ENCODE measurements at places on chromosomes 12 and 14.

GRCh38 chr12:124457287-124458219 is 109.9 kb downstream of the NCOR2 start:
- peak; percentile 94 for DNase-seq

DNA sequence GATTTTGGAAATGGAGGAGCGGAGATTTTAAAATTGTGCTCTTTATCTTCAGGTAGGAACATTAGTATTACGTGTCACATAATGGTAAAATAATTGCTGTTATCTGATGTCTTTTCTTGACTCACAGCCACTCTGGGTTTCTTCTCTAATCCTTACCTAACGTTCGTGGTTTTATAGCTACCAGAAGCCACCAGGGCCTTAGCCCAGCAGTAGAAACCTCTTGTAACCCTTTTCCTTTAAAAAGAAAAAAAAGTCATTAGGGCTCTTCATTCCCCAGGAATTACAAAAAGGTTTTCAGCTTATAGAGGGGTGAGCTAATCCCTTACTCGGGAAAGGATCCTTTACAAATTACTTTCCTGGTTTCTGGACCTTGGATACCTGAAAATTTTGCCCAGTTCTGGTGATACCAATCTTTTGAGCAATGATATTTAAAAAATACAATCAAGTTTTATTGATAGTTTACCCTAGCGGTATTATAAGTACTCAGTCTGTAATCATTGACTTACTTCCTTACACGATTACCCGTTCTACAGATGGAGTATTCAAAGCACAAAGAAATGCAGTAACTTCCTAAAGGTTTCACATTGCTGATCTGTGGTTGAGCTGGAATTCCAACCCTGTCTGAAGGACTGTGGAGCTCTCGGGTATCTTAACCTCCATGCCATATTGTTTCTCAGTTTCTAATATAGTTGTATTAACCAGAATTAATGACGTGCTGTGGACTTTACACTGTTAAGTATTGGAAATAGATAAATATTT is 1.6 kb downstream of the GABARAPL1 start:
- no peak for DNase-seq

DNA sequence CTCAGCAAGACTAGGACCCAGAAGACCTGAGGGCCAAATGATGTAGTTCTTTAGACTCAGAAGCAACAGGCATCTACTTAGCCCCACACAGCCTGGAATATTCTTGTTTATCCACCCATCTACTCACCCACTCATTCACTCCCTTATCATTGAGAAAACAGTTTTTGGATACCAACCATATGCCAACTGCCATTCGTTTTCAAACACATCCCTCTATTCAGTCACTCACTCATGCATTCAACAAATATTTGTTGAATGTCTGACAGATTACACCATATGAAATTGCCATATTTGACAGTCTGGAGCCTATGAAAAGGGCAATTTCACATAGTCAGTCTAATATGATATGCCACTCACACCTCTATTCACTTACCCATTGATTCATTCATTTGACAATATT is 103.2 kb downstream of the NT5DC3 start:
- DNase-seq, result no peak

DNA sequence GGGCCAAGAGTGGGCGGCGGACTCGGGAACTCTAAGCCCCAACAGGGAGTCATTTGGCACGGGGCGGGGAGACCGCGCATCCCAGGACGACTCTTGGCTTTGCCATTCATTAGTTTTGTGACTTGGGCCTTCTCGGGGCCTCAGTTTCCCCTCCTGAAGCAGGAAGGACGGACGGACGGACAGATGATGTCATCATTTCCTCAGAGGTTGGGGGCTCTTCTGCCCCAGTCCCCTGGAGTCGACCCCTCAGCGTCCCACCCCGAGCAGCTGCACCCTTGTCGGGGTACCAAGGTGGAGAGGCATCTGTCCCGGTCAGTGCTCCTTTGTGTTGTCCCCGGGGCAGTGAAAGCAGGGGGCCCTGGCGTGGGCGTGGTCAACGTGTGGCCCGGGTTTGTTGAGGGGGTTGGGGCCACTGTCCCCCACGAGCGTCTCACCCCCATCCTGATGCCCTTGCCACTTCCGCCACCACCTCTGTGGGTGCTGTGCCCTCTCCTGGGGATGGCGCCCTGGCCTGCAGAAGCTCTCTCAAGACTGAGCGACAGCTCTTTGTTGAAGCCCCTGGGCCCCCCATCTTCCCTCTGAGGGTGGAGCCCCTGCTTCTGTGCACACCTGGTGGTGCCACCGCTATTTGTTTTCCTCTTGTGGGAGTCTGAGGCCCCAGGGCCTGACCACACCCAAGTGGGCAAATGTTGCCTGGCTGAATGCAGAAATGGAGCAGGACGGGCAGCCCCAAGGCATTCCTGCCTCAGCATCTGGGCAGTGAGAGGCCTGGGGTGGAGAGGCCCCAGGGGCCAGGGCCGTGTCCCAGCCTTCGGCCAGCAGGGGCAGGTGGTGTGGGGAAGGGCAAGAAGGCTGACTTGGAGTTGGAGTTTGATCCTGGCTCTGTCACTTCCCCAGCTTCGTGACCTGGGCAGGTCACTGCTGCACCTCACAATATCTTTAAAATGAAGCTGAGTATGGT is 896 bp downstream of the HHIPL1 start:
- no peak for DNase-seq

GRCh38 chr14:65438266-65438933 is 25.9 kb downstream of the FUT8 start:
- no peak for DNase-seq

DNA sequence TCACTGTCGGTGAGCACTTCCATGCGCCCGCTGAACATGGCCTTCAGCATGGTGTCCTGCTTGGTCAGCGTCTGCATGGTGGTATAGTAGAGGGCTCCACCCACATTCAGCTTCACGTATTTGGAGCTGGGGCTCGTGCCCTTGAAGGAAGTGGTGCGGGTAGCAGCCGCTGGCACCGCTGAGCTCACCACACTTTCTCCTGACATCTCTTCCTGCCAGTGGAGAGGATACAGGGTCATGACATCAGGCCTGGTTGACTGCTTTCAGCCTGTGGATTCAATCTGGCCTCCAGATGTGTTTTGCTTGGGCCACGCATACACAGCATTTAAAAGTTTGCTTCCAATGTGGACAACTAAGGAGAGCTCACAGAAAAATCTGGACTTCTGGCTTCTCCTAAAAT is 7.6 kb downstream of the KCTD10 start:
- no peak for DNase-seq

DNA sequence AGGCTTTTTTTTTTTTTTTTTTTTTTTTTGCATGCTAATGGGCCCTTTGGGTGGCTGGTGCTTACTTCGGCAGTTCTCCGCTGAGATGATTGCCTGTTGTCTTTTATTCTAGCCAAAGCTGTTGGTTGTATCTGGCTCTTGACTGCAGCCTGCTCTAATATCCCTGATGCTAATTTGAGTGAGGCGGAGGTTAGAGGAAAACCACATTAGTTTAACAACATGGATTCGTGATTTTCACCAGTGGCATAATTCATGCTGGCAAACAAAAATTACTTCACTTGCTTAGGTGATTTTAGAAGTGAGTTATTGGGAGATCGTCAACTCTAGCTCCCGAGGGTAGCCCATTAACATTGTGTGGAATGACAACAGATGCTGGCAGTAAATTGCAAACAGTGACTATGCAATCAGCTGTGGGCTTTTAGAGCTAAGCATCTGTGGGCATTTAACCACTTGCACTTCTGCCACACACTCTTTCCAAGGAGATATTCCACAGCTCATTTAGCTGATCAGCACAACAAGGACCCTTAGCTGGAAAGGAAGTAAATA is 97.6 kb upstream of the ZDHHC17 start:
- DNase-seq, result no peak

GRCh38 chr12:50182461-50182860 is 15.3 kb upstream of the CERS5 start:
- DNase-seq, result no peak

DNA sequence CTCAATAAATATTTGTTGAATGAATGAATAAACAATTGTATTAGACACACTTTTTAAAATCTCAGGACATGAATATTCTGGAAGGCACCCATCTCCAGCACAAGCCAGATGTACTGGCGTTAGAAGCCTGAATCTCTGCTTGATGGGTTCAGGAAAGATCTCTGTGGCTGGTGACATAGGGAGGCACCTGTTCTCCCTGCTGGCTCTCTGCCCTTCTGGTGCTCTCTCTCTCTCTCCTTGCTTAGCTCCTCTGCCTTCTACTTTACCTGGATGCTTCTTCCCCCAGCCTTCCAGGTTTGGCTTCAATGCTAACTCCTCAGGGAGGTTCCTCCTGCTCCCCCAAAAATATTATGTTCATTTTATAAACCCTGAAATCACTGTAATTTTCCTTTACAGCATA is 1.5 kb downstream of the CYP46A1 start:
- DNase-seq, result no peak

GRCh38 chr12:30514666-30515065 is 181.0 kb downstream of the IPO8 start:
- DNase-seq, result no peak

DNA sequence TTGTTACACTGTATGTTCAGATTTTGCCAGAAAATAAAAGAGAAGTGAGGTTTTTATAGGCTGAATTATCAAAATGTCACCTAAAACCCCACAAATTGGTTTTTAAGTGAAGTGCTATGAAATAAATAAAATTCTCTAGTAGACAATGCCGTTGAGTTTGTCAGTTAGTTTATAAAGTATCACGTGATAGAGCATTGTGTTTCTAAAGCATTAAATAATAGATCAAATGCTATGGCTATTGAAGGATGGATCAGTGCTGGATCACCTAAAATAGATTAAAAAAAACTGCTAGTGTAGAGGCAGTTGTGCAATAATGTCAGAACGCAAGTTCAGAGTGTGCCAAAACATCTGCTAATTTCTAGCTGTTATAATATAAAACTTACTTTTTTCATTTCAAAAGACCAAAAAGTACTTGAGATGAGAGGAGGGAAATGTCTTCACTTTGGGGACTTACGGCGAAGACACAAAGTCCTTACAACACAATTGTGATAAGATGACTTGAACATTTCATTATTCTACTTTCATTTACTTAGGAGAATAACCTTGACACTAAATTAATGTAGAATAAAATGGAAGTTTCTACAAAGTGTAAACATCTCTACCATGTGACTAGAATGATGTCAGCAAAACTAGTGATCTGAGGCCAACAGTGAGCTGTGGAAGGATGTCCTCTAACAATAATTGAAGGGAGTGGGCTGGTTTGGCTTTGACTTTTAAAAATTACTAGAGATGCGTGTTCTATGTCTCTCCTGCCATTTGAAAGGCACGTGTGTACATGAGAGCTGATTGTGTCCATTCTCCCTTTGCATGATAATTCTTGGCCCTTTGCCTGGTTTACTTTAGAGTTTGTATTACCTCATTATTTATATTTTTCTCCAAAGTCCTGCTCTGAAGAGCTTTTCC is 154.4 kb upstream of the PDE3A start:
- DNase-seq, result no peak

DNA sequence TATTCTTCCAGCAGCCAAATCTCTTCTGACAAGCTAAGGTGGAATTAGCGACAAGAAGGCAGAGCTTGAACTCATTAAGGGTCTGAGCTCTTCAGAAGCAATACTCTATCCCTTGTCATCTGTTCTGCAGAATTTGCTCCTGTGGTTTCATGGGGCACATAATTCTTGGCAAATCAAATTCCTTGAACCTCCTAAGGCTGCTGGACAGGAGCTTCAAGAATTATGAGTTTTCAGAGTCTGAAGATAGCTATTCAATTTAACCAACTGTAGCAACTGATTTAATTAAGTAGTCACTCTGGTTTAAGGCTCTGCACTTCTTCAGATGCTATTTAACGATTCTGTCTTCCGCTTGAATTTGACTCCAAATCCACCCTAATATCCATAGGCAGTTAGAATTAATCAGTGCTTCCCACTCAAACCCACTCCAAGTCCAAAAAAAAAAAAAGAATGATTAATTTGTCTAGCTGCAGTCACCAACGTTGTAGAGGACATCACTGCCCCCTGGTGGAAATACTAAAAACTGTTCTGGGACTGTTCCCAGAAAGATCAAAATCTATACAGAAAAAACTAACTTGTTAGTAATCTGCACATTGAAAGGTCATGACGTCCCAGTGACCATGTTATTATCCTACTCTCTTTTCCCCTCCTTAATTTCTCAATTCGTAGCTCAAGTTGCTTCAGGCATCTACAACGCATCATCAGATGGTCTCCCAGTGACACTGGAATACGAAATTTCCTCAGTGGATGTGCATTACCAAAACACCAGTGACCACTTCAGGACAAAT is 169.9 kb downstream of the KIF21A start:
- peak; percentile 39 for DNase-seq

GRCh38 chr12:26124446-26125399 is at the start of gene BHLHE41:
Gene BHLHE41, minus strand, starts transcription at chr12:26125037. Its CDS starts 258 bp downstream, at chr12:26124779.
- DNase-seq, result peak; percentile 90

DNA sequence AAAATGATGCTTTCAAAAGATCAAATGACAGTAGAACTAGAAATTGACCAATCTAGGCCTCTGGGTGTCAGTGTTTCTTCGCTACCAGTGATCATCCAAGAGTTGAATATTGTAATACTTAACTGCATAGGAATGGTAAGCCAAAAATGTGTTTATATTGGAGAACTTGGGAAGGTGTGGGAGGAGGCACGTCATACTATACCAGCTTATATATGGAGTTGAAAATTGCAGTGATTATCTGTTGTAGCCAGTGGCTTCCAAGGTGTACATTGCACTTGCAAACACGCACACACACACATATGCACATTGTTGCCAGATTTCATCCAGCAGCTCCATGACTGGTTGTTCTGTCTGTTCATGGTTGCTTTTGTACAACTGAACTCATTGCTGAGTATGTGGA is 36.1 kb downstream of the EID3 start:
- DNase-seq, result no peak

GRCh38 chr12:28966046-28966780 is 182.9 kb upstream of the FAR2 start:
- peak; percentile 19 for DNase-seq

DNA sequence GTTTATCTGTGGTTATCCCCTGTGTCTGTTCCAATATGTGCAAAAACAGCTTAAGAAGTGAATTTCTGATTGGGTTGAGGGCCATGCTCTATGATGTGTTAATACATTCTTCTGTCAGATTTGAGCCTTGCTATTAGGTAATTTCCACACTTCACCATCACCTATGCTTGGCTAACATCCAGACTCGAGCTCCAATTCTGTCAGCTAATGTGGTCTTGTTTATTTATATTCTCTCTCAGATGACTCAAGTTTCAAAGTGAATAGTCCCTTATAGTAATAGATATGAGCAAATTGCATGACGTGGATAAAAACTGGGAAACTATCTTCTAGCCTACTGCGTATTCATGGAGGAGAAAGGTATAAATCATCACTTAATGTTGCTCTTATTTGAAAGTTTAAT is 451.3 kb downstream of the SNAPC1 start:
- no peak for DNase-seq

DNA sequence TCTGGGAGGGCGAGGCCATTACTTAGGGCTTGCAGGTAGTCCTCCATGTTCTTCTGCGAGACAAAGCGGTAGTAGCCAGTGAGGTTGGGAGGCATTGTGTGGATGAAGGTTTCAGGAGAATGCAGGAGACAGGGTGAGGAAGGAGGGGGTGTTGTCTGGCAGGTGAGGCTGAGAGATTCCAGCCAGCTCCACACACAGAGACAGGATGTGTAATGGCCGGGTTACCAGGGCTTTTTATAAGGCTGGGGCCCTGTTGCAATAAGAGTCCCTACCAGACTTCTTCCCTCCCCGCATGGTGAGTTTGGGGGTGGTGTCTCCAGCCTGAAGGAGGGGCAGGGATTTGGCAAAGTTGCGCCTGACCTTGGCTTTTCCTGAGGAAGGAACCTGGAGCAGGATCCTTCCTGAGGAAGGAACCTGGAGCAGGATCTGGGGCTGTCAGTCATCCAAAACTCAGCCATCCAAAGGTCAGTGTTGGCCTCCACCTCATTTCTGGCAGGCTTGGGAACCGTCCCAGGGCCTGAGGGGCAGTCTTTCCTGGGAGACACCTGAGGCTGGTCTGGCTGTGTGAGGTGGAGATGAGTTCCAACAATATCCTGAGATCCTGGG is at the start of gene RBP5:
TSS of gene RBP5 (minus strand) at position 209 of the 606 bp plus-strand sequence. CDS start at position 95, 114 bp downstream.
- DNase-seq, result no peak

- DNase-seq, result no peak
Observed at GRCh38 chr12:23463172-23463571, 486.3 kb downstream of the SOX5 start.
